ENCODE measurements at places on chromosomes 3 and 15. TPM values are rescaled to one million over a fixed set of nuclear protein-coding genes. Genes with fewer than 3 reads are reported as not detected.

Gene PLSCR4
- total RNA-seq = 54.6 TPM

Gene HIGD2B
- not detected for total RNA-seq

Gene TP53BP1
- total RNA-seq = 81.6 TPM

Gene GAP43
- total RNA-seq = 2.1 TPM

Gene TMEM207
- total RNA-seq = not detected

Gene MINAR1
- total RNA-seq = 2.5 TPM

Gene TOP2B
- 66.6 TPM for total RNA-seq

Gene ACOX2
- 28.6 TPM for total RNA-seq

Gene SST
- not detected for total RNA-seq

Gene NMD3
- 118 TPM for total RNA-seq

Gene ULK3
- total RNA-seq = 19.4 TPM

Gene STT3B
- 247 TPM for total RNA-seq

Gene CSPG5
- under 0.01 TPM for total RNA-seq

Gene CLDN16
- total RNA-seq = under 0.01 TPM
